ENCODE measurements at places on chromosomes 6 and 20. TPM values are rescaled to one million over a fixed set of nuclear protein-coding genes. Genes with fewer than 3 reads are reported as not detected.

- DNase-seq: no peak
These were observed 30.3 kb upstream of the OGFRL1 start for GRCh38 chr6:71258078-71258866.

DNA sequence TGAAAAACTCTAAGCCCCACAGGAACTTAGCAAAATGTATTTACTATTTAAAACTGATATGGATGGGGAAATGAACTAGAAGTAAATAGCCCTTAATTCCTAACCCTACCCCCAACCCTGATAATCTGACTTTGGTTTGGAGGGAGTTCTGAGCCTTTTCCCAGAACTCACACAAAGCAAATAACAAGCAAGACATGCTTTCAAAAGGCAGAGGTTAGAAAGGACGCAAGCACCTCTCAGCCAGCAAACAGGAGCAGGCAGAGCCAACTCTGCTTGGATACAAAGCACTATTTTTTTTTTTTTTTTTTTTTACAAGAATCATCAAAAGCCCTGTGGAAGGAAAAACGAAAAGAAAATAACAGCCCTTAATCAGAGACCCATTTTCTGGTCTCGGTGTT is 58.7 kb downstream of the SLC22A23 start:
- DNase-seq: no peak

GRCh38 chr6:11812951-11813350 is 34.3 kb upstream of the ADTRP start:
- no peak for DNase-seq

GRCh38 chr6:99689916-99690685 is 83.5 kb downstream of the PRDM13 start:
- no peak for DNase-seq

GRCh38 chr6:129637340-129638054 is 72.5 kb downstream of the ARHGAP18 start:
- DNase-seq: no peak

DNA sequence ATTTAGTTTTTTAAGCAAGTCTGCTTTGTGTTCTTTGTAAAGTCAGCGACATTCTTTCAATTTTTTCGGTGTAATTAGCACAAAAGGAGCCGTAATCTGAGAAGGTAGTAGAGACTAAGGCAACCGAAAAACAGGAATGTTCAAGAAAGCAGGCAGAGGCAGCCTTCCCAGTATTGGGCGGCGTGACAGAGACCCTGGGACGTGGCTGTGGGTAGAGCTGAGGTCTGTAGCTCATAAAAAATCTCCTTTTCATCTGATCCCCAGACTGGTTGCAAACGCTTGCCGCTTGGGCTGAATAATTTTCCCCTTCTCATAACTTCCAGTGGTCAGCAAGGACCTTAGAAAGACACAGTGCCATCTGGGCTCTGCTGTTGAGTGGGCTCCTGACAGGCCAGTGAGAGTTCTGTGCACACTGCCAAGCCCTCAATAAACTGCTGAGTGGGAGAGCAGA is 30.8 kb downstream of the GNAS start:
- peak; percentile 76 for DNase-seq

DNA sequence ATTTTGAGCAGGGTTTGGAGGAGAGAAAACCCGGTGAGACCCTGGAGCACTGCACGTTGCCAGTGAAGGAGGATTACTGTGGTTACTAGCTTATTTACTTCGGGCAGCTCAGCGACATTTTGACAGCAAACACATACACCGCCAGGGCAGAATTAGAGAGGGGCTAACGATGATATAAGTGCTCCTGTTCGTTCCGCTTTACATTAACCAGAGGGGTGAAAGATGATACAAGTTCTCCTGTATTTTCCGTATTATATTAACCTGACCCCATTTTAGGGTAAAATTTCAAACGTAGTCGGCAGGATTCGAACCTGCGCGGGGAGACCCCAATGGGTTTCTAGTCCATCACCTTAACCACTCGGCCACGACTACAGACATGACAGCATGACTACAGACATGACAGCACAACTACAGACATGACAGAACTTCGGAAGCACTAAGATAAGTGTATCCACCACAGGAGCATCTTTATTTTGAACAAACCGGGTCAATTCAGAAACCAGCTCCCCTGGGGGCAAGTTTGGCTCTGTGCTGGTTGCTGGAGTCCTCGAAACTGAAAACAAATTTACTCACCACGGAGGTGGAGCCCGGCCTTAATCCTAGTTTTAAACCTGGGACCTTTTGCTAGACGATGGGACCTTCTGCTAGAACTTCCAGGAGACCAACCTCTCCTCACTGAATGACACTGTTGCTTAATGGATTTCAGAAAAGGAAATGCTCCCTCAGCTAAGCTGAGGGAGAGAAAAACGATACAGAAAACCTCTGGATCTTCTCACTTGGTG is 80.4 kb upstream of the ZNF184 start:
- DNase-seq: no peak

DNA sequence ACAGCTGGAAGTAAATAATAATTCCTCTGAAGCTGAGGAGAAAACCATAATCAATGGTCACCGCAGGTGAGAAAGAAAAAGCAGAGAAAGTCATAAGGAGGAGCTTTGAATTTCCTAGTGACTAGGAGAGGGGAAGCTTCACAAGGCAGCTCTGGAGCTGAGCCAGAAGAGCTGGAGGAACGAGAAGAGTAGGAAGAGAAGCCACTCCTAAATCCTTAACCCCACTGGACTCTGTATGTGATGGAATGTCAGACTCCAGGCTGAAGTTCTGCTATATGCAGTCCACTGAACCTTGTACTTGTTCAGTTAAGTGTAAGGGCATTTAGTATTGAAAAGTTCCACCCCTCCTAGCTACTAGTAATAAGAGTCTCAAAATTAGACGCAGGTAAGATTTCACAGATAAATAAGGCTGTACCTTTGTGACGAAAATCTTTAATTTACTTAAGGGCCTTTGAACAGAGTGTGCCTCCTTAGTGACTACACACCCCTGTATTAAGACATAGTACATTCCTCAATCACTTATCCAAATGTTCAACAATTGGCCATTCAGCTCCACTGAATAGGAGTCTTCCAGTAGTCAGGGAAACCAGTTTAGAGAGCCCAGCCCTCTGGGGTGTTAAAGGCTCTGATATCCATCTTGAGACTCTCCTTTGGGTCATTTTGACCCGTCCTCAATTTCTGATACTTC is 71.4 kb upstream of the UFL1 start:
- DNase-seq: no peak

DNA sequence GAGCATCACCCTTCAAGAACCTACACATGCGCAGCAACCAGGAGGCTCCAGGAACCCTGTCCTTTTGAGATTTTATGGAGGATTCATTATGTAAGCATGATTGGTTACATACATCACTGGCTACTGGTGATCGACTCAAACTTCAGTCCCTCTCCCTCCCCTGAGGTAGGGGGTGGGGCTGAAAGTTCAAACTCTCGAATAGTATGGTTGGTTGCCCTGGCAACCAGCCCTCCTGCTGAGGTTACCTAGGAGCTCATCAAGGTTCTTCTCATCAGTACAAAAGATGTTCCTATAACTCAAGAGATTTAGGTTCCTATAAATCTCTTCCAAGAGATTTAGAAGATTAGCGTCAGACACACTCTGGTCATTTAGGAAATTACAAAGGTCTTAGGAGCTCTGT is 21.9 kb upstream of the ZSCAN9 start:
- no peak for DNase-seq

DNA sequence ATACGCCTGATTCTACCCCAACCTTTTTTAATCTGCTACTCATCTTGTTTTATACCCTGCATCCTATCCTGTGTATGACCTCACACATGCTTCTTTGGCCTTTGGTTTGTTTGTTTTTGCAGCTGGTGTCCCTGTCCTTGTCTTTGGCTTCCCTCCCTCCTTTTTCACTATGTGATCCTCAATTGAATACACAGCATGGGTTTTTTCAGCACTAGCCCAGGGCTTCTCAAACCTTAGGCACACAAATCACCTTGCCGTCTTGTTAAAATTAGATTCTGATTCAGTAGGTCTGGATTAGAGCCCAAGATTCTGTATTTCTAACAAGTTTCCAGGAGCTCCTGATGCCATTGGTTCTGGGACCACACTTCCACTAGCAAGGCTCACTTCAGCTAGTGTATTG is 321.5 kb upstream of the MAN1A1 start:
- peak; percentile 1 for DNase-seq

- no peak for DNase-seq
These were observed 52.9 kb upstream of the HDDC2 start for GRCh38 chr6:125354649-125355048.

KHDRBS2 gene
- not detected for polyA plus RNA-seq

ARMC2 gene
- 1.9 TPM for polyA plus RNA-seq

FUCA2 gene
- polyA plus RNA-seq: 73.4 TPM

DEF6 gene
- polyA plus RNA-seq: 2.7 TPM

Data from kidney (tissue), 22 donors.